ENCODE measurements at places on chromosomes 13 and 19.

DNA sequence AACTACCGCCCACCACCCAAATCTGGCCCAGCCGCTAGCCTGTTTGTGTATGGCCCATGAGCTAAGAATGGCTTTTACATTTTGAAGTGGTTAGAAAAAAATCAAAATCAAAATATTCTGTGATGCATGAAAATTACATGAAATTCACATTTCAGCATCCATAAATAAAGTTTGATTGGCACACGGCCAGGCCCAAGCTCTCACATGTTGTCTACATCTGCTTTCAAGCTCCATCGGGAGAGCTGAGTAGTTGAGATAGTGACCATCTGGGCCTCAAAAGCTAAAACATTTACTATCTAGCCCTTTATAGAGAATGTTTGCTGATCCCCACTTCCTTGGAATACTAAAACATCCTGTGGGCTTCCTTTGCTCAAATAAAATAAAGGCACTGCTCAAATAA, 14.5 kb downstream of the RFX2 start:
- no peak for DNase-seq
- peaks cover 9% of the 10 kb centered on the region for H3K4me1 ChIP-seq
- H3K27ac ChIP-seq: no peak overlapping the region
- no peaks in the 10 kb centered on the region for H3K27me3 ChIP-seq

GRCh38 chr13:45238945-45239795, 38.3 kb upstream of the KCTD4 start:
- no peaks in the 10 kb centered on the region for H3K27me3 ChIP-seq
- peaks cover 11% of the 10 kb centered on the region for H3K36me3 ChIP-seq
- no peak for DNase-seq
- H3K27ac ChIP-seq: no peak overlapping the region
- peaks cover 4% of the 10 kb centered on the region for H3K4me1 ChIP-seq

GRCh38 chr13:45092663-45093062, 27.6 kb upstream of the GTF2F2 start:
- DNase-seq: no peak
- H3K4me3 ChIP-seq: no peak overlapping the region
- H3K36me3 ChIP-seq: no peaks in the 10 kb centered on the region
- peaks cover 14% of the 10 kb centered on the region for H3K27me3 ChIP-seq
- H3K27ac ChIP-seq: no peak overlapping the region

DNA sequence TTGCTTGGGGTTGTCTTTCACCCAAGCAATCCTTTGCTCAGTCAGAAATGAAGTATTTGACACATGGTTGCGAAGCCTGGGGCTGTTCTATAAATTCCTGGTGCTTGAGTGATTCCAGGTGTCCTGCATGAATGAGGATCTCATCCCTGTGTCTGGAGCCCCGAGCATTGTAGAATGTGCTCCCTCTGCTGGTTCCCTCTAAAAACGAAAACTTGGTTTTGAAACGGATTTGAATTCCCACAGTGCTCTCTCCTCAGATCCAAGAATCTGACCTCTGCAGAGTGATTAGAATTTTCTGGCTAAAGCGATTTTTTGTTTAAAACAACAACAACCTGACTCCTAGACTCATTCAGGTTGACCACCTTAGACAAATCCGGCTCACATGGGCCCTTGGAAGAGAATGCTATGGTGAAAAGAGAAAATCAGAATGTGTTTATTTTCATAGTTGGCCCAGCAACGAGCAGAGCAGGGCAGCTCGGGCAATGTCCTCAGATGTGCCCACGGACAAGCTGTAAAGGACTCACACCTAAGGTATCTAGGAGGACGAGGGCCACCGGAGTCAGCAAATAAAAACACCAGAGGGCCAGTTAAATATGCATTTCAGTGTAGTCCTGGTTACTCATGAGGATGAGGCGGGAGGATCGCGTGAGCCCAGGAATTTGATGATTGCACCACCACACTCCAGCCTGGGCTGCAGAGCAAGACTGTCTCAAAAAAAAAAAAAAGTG, 8.7 kb upstream of the ATP12A start:
- DNase-seq: no peak
- H3K27me3 ChIP-seq: peaks cover 11% of the 10 kb centered on the region
- H3K27ac ChIP-seq: no peak overlapping the region
- H3K4me3 ChIP-seq: no peak overlapping the region
- no peaks in the 10 kb centered on the region for H3K36me3 ChIP-seq

GRCh38 chr13:71082631-71083030, 784.4 kb downstream of the DACH1 start:
- H3K27me3 ChIP-seq: no peaks in the 10 kb centered on the region
- H3K4me3 ChIP-seq: no peak overlapping the region
- no peak overlapping the region for H3K27ac ChIP-seq
- no peak for DNase-seq
- H3K4me1 ChIP-seq: no peaks in the 10 kb centered on the region
